ENCODE measurements at places on chromosomes 12 and 14. TPM values are rescaled to one million over a fixed set of nuclear protein-coding genes. Genes with fewer than 3 reads are reported as not detected.

SLC38A4 gene
- 0.32 TPM for total RNA-seq

GMFB gene
- 70.4 TPM for total RNA-seq

MTRFR gene
- total RNA-seq = 8.1 TPM

SAMD15 gene
- total RNA-seq = 1.1 TPM

FGF6 gene
- total RNA-seq = not detected

OR6C1 gene
- not detected for total RNA-seq

CLEC14A gene
- total RNA-seq = 85.9 TPM

NELL2 gene
- total RNA-seq = not detected

LRRC43 gene
- 1.1 TPM for total RNA-seq

WSCD2 gene
- not detected for total RNA-seq

NRXN3 gene
- total RNA-seq = 5.6 TPM
